ENCODE measurements at places on chromosomes 4 and X. TPM values are rescaled to one million over a fixed set of nuclear protein-coding genes. Genes with fewer than 3 reads are reported as not detected.

DNA sequence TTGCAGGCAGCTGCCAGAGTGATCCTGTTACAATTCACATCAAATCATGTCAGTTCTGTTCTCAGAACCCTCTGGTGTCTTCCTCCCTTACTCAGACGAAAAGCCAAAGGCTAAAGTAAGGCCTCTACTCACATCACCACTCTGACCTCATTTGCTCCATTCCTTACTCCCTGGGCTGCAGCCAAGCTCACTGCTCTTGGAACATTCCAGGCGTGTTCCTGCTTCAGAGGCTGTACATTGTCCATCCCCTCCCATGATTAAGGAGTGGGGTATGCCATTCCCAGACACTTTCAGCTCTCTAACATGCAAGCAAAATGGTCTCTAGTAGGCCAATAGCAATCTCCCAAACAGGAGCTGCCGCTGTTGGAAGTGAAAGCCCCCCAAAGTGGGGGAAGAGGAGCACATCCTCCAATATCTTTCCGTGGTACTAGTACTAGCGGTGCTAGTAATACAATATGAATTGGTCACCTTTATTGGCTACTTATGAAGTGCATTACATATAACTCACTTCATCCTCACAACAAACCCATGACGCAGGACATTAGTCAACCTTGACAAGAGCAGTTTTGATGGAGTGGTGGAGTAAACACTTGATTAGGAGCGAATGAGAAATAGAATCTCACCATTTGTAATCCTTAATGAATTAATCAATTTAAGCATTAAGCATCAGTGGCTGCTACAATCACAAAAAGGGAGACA, 15.0 kb downstream of the GAB3 start:
- no peaks in the 10 kb centered on the region for H3K36me3 ChIP-seq
- no peaks in the 10 kb centered on the region for H3K27me3 ChIP-seq
- H3K27ac ChIP-seq, result peak overlapping the region; percentile 85
- H3K4me1 ChIP-seq, result peaks cover 73% of the 10 kb centered on the region

DNA sequence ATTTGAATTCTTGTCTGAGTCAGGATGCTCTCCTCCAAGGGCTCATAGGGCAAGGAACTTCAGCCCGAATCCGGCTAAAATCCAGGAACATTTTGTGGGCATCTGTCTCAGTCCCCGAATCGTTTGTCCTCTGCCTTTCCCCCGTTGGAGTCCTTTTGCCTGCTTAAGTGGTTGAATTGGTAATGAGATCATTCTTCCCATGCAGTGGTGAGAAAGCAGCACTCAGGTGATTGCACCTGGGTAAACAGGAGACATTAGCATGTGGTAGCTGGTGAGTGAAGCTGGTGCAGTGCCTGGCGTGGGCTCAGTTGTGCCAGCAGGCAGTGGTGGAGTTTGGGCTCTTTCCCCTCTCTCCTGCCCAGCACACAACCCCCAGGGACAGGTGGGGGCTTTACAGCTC, 61.9 kb upstream of the MTM1 start:
- no peak for DNase-seq
- H3K36me3 ChIP-seq, result no peaks in the 10 kb centered on the region
- H3K4me3 ChIP-seq, result no peak overlapping the region
- H3K27me3 ChIP-seq, result no peaks in the 10 kb centered on the region

- H3K27ac ChIP-seq, result no peak overlapping the region
- H3K4me1 ChIP-seq, result no peaks in the 10 kb centered on the region
- no peaks in the 10 kb centered on the region for H3K27me3 ChIP-seq
These were observed 23.2 kb upstream of the HOPX start for GRCh38 chr4:56704089-56704871.

DNA sequence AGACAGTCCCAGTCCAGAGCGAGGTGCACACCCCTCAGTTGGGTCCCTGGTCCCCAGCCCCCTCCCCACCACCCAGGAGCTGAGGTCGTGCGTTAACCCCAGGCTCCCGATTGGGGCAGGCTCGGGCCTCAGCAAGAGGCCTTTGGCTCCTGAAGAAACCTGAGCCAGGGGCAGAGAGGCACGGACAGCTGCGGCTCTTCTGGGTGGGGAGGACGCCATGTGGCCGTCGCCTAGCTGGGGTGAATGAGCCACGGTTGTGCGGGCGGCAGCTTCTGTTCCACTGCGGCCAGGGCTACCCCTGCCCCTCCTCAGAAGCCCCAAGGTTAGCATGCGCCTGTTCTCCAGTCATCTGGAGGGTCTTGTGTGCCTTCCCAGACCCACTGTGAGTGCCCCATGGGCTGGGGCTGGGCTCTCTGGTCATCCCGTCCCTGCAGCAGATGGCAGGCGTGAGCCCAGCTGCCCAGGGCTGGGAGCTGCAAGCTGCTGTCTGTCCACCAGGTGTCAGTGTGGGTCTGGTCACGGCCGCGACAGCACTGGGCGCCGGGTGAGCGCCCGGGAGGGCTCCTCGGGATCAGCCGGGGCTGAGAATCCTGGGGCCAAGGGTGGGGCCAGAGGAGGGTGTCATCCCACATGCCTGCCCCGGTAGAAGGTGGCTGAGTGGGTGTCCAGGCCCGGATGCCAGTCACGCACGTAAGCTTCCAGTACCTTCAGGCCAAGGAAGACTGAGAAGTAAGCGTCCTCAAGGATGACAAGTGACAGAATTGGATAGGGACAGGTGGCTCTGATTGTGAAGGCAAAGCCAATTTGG, 21.9 kb downstream of the ATP2B3 start:
- H3K36me3 ChIP-seq, result no peaks in the 10 kb centered on the region
- no peak overlapping the region for H3K4me3 ChIP-seq
- peak; percentile 80 for DNase-seq
- no peaks in the 10 kb centered on the region for H3K4me1 ChIP-seq

Gene FRG2
- not detected for total RNA-seq

DNA sequence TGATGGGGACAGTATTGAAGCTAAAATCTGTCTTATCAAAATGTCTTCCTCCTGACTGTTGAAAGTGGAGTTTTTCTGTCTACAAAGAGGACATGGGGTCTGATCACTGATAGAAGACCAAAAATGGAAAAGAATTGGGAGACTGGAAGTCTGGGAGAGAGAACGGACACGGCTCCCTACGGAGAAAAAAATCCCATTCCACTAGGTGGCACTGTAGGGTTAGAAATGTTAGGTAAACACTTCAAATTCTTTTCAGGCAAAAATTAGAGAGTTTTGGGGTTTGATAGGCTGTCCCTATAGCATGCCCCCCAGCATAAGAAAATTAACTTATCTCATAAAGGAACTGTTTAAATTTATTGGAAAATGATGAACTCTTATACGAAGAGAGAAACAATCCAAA, 200.5 kb downstream of the FAM133A start:
- H3K27me3 ChIP-seq, result no peaks in the 10 kb centered on the region
- no peak for DNase-seq
- no peaks in the 10 kb centered on the region for H3K4me1 ChIP-seq
- no peaks in the 10 kb centered on the region for H3K36me3 ChIP-seq
- H3K4me3 ChIP-seq, result no peak overlapping the region

GRCh38 chr4:8355306-8355705, 85.2 kb downstream of the ACOX3 start:
- peaks cover 33% of the 10 kb centered on the region for H3K4me1 ChIP-seq
- no peak for DNase-seq
- no peak overlapping the region for H3K27ac ChIP-seq
- no peaks in the 10 kb centered on the region for H3K36me3 ChIP-seq
- H3K4me3 ChIP-seq, result no peak overlapping the region

Gene TBC1D1
- 59.3 TPM for total RNA-seq

DNA sequence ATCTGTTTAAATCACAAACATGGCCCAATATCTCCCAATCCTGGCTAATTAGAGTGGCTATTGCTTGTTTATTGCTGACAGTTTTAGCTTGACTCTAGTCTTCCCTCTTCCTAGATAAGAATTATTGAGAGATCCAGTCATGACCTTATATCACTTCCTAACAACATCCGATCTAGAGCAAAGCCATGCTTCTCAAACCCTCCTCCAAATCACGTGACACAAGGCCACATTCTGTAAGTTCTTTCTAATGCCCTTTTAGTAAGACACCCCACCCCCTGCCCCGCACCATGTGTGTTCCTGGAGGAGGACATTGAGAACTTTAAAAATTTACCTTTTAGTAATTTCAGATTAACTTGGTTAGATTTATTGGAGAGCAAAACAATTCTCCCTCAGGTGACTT, 40.6 kb upstream of the RASSF6 start:
- H3K4me1 ChIP-seq, result no peaks in the 10 kb centered on the region
- DNase-seq, result no peak

Gene HERC6
- 6.7 TPM for total RNA-seq

GRCh38 chrX:13805241-13805640, 11.7 kb downstream of the GPM6B start:
- H3K27ac ChIP-seq, result no peak overlapping the region
- no peak overlapping the region for H3K4me3 ChIP-seq
- no peaks in the 10 kb centered on the region for H3K4me1 ChIP-seq
- DNase-seq, result no peak
- no peaks in the 10 kb centered on the region for H3K27me3 ChIP-seq

Gene RBM46
- not detected for total RNA-seq

DNA sequence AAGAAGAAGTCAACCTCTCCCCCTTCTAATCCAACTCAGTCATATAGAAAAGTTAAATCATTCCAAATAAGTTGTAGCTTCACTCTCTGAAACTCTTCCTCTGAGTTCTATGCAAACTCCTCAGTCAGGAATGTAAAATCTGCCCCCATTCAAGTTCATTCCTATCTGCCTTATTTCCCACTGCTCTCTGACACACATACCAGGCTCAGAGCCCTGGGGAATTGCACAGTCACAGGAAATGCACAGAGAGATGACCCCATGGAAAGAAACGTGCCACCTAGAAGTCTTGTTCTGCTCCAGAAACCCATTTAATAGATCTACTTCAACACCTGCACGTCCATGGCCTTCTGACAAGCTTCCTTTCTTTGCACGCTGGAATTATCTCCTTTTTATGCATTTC, 236.0 kb upstream of the VCX3A start:
- no peak overlapping the region for H3K4me3 ChIP-seq
- no peaks in the 10 kb centered on the region for H3K4me1 ChIP-seq
- H3K27me3 ChIP-seq, result no peaks in the 10 kb centered on the region
- DNase-seq, result no peak
- H3K27ac ChIP-seq, result no peak overlapping the region

Gene RAB33A
- total RNA-seq, result 0.59 TPM

DNA sequence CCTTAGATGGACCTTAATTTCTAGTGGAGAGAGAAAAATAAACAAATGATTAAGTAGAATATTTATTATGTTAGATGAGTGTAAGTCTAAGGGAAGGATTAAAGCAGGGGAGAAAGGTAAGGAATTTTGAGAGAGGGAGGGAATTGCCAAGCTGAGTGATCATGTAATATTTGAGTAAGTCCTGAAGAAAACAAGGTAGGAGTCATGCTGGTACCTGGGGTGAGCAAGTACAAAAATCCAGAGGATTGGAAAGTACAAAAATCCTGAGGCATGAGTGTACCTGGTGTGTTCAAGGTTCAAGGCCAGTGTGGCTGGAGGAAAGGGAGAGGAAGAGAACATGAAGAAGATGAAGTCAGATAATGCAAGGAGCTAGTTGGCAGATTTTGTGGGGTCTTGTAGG, 87.2 kb upstream of the MYOZ2 start:
- no peak overlapping the region for H3K27ac ChIP-seq
- H3K4me1 ChIP-seq, result no peaks in the 10 kb centered on the region
- H3K4me3 ChIP-seq, result no peak overlapping the region
- DNase-seq, result no peak

- no peak overlapping the region for H3K4me3 ChIP-seq
- H3K36me3 ChIP-seq, result no peaks in the 10 kb centered on the region
- H3K27me3 ChIP-seq, result no peaks in the 10 kb centered on the region
- no peak overlapping the region for H3K27ac ChIP-seq
These were observed 485.1 kb upstream of the TENM3 start for GRCh38 chr4:181757910-181758660.

DNA sequence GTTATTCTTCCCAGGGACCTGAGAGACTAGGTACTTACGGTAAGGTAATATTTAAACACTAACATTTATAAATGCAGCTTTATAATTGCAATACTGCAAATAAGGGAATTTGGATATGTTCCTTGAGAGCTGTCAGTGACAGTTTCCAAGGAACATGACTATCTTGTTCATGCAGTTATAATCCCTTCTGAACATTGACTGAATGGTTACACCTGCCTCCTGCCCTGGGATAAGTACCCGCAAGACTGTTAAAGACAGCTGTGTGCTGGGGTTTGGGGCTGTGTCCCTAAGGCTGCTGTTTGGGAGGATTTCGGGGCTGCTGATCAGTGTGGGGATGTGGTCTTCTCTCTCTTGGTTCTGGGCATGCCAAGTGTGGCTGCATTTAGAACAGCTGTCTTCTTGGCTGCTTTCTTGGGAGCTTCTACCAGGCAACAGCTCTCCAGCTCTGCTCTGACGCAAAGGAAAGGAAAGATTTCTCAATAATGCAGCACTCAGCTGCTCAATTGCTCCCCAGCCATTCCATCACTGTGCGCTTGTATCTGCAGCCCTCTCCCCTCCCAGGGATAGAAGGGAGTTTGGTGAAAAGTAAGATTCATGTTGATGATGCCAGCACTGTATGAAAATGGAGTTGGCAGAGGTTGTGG, 298.8 kb upstream of the TAPT1 start:
- no peak for DNase-seq
- H3K36me3 ChIP-seq, result no peaks in the 10 kb centered on the region
- H3K27me3 ChIP-seq, result no peaks in the 10 kb centered on the region
- no peak overlapping the region for H3K4me3 ChIP-seq
